Neuronal stem cell (in vitro differentiated cells): ENCODE measurements at places on chromosomes 12 and 14.
A peak's percentile ranks its signal among the peaks of the same experiment; 100 is the strongest.

DNA sequence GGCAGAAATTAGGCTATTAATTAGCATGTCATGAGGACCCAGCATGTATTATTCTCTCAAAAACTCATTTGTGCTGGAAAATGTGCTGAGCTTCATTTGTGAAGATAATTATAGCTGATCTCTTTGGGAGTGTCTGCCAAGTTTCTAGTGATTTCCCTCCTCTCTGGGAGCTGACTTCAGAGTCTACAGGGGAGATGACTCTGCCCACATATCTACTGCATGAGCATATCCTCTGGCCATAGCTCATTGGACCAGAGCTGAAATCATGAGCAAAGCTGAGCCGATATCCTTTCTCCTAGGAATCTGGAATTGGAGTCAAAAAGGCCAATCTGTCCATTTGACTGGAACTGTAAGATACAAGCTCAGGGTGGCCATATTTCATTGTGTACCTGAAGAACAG, 5.9 kb downstream of the CCDC198 start:
- H3K4me1 ChIP-seq = no peaks in the 10 kb centered on the region
- no peak for DNase-seq
- no peak overlapping the region for H3K27ac ChIP-seq
- no peaks in the 10 kb centered on the region for H3K27me3 ChIP-seq

DNA sequence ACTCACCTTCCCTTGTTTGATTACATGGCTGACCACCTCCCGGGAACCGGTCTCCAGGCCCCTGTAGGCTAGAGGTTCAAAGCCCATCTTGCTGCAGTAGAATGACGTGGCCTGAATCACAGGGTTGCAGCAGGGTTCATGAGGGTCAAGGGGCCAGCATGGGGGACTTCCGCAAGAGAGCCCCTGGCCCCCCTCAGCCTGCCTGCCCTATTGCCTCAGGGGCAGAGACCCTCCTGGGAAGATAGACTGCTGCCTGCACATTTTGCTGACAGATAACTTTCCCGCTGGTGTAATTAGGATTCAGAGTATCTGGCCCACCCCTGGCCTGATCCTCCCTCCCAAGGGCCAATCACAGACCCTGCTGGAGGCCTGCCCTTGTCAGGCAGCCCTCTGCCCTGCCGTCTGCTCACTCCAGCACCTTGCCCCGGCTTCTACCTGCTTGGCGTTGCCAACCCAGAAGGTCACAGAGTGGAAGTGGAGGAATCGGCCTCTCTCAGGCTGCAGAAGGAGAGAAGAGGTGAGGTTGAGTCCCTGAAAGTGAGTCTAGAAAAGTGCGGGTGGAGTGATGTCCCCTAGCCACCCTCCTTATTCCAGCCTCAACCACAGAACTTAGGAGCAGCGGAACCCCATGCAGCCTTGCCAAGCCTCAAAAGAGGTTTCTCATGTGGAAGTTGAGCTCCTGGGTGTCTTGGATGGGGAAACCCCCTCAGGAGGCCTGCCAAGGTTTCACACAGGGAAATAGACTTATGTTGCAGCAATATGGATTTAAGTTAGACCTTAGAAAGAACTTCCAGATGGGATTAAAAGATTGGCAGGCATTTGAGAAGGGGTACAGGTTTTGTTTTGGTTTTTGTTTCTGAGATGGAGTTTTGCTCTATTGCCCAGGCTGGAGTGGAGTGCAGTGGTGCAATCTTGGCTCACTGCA, 1.1 kb downstream of the HPD start:
- no peak for DNase-seq
- H3K27ac ChIP-seq = peak overlapping the region; percentile 13
- no peaks in the 10 kb centered on the region for H3K27me3 ChIP-seq
- no peaks in the 10 kb centered on the region for H3K36me3 ChIP-seq

- no peak overlapping the region for H3K4me3 ChIP-seq
- no peaks in the 10 kb centered on the region for H3K27me3 ChIP-seq
- no peaks in the 10 kb centered on the region for H3K36me3 ChIP-seq
- no peak overlapping the region for H3K27ac ChIP-seq
- peaks cover 4% of the 10 kb centered on the region for H3K4me1 ChIP-seq
These were observed 61.0 kb downstream of the EPS8 start for GRCh38 chr12:15728118-15728598.

DNA sequence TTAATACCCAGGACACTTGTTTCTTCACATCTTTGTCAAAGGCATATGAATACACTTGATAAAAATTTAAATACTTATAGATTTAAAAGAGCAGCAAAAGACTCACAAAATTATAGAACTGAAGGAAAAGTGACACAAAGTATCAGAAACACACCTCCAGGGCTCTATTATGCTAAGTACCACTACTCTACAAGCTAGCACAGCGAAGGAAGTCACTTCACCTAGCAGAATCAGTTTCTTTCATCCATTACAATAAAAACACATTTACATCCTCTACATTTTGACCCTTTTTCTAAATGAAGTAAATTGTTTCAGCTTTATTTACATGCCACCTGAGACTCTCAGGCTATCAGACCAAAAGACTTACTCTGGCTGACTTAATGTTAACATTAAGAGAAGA, 26.6 kb upstream of the PTPRB start:
- no peak overlapping the region for H3K27ac ChIP-seq
- H3K27me3 ChIP-seq = no peaks in the 10 kb centered on the region
- H3K36me3 ChIP-seq = no peaks in the 10 kb centered on the region
- no peak overlapping the region for H3K4me3 ChIP-seq
- H3K4me1 ChIP-seq = peaks cover 9% of the 10 kb centered on the region
- no peak for DNase-seq

DNA sequence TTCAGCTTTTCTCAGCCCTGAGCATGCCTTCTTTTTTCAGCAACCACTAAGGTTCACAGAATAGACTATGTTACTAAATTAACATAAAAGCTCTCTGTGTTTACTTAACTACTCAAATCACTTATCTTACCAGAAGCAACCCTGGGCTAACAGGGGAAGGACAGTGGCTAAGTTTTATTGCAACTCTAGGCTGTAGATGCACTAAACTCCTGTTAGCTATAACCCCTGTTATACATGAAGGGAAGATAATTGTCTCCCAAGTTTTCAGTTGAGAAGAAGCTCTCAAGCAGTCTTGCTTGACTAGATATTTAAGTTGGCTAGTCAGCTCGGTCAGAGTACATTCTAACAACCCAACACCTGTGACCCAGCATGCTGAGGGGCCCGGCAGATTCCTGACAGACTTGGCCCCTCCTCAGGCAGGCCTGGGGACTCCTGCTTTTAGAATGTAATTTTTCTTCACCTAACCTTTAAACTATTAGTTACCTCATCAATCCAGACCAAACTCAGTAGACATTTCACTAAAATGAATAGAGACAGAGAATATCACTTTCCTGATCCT, 464.5 kb downstream of the EGLN3 start:
- H3K4me1 ChIP-seq = peaks cover 5% of the 10 kb centered on the region
- DNase-seq = no peak
- no peak overlapping the region for H3K27ac ChIP-seq
- H3K4me3 ChIP-seq = no peak overlapping the region
- no peaks in the 10 kb centered on the region for H3K36me3 ChIP-seq

- no peak for DNase-seq
- H3K36me3 ChIP-seq = no peaks in the 10 kb centered on the region
- H3K27ac ChIP-seq = no peak overlapping the region
- no peaks in the 10 kb centered on the region for H3K27me3 ChIP-seq
- H3K4me1 ChIP-seq = peaks cover 24% of the 10 kb centered on the region
These were observed 227.4 kb downstream of the NEDD1 start for GRCh38 chr12:97134495-97134894.

- H3K27ac ChIP-seq = no peak overlapping the region
- H3K27me3 ChIP-seq = no peaks in the 10 kb centered on the region
- no peaks in the 10 kb centered on the region for H3K36me3 ChIP-seq
- H3K4me1 ChIP-seq = no peaks in the 10 kb centered on the region
- no peak for DNase-seq
- no peak overlapping the region for H3K4me3 ChIP-seq
These were observed 298.4 kb downstream of the TRHDE start for GRCh38 chr12:72570601-72571000.

- DNase-seq = no peak
- peaks cover 29% of the 10 kb centered on the region for H3K4me1 ChIP-seq
- peak overlapping the region; percentile 93 for H3K27ac ChIP-seq
- peaks cover 5% of the 10 kb centered on the region for H3K36me3 ChIP-seq
- no peak overlapping the region for H3K4me3 ChIP-seq
- no peaks in the 10 kb centered on the region for H3K27me3 ChIP-seq
These were observed 2.2 kb downstream of the BLOC1S1 start for GRCh38 chr12:55718015-55718414.

DNA sequence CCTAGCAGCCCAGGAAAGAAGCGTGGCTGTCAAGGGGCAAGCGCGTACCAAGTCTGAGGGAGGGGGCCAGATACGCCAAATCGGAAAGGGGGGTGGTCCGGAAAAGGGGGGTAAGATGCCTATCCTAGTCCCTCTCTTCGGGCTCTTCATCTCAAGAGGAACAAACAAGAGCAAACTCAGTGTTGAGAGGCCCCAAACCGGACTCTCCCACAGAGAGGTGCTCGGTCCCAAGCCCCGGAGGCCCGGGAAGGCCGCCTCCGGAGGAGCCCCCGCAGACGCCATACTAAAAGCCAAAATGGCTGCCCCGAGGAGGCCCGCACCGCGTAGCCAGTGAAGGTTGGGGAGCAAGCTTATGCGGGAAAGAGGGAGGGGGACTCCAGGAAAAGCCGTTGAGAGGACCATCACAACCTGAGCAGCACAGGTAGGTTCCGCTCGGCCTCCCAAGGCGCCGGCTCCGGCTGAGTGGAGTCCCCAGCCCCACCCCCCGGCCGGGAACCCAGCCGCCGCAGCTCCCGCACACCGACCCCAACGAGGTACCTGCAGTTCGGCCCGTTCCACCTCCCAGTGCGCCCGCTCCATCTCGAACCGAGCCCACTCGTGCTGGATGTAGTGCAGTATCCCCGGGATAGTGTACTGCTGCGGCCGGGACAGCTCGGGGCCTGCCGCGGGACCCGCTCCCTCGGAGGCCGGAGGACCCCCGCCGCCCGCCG, at the start of gene AP4S1:
Gene AP4S1, plus strand, starts transcription at position 283 of the 710 bp plus-strand sequence. CDS start 40,548 bp downstream, outside the sequence.
- DNase-seq = peak; percentile 33
- peaks cover 3% of the 10 kb centered on the region for H3K36me3 ChIP-seq
- H3K27ac ChIP-seq = peak within 1 kb of the TSS; percentile 93
- no peaks in the 10 kb centered on the region for H3K27me3 ChIP-seq
- H3K4me3 ChIP-seq = peak within 1 kb of the TSS; percentile 99

DNA sequence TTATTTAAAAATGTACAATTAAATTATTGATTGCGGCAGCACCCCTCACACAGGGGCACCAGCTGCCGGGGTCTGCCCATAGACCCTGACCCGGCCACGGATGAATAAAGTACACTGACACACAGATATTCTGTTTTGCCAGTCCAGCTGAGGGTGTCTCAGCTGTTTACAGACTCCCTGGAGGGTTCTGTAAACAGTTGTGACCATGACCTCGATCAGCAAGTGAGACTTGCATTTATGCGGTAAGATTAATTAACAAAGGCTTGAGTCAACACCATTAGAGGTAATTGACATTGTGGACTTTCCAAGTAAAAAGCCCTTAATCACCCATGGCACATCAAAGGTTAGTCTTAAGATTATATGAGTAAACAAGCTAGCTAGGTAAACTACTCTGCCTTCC, 94.3 kb downstream of the FUT8 start:
- no peaks in the 10 kb centered on the region for H3K27me3 ChIP-seq
- no peaks in the 10 kb centered on the region for H3K4me1 ChIP-seq
- DNase-seq = no peak
- H3K36me3 ChIP-seq = no peaks in the 10 kb centered on the region

- peak overlapping the region; percentile 91 for H3K4me3 ChIP-seq
- peaks cover 7% of the 10 kb centered on the region for H3K4me1 ChIP-seq
- DNase-seq = no peak
- no peaks in the 10 kb centered on the region for H3K27me3 ChIP-seq
These were observed 1.5 kb downstream of the FRMD6 start for GRCh38 chr14:51653079-51653774.

- DNase-seq = no peak
- peaks cover 94% of the 10 kb centered on the region for H3K36me3 ChIP-seq
- no peaks in the 10 kb centered on the region for H3K4me1 ChIP-seq
- no peak overlapping the region for H3K27ac ChIP-seq
- H3K4me3 ChIP-seq = no peak overlapping the region
- H3K27me3 ChIP-seq = no peaks in the 10 kb centered on the region
These were observed 9.8 kb downstream of the APPL2 start for GRCh38 chr12:105226219-105226618.

DNA sequence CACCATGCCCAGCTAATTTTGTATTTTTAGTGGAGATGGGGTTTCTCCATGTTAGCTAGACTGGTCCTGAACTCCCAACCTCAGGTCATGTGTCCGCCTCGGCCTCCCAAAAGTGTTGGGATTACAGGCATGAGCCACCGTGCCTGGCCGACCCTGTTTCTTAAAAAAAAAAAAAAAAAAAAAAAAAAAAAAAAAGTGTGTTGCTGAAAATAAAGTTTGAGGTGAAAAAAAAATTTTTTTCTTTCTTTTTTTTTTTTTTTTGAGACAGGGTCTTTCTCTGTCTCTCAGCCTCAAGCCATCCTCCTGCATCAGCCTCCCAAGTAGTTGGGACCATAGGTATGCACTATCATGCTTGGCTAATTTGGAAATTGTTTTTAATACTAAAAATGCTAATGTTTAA, 11.3 kb downstream of the RBM25 start:
- no peaks in the 10 kb centered on the region for H3K27me3 ChIP-seq
- no peaks in the 10 kb centered on the region for H3K4me1 ChIP-seq
- H3K36me3 ChIP-seq = peaks cover 91% of the 10 kb centered on the region
- no peak overlapping the region for H3K27ac ChIP-seq
- no peak overlapping the region for H3K4me3 ChIP-seq
- DNase-seq = no peak
